ENCODE measurements at places on chromosomes 6 and 20.

DNA sequence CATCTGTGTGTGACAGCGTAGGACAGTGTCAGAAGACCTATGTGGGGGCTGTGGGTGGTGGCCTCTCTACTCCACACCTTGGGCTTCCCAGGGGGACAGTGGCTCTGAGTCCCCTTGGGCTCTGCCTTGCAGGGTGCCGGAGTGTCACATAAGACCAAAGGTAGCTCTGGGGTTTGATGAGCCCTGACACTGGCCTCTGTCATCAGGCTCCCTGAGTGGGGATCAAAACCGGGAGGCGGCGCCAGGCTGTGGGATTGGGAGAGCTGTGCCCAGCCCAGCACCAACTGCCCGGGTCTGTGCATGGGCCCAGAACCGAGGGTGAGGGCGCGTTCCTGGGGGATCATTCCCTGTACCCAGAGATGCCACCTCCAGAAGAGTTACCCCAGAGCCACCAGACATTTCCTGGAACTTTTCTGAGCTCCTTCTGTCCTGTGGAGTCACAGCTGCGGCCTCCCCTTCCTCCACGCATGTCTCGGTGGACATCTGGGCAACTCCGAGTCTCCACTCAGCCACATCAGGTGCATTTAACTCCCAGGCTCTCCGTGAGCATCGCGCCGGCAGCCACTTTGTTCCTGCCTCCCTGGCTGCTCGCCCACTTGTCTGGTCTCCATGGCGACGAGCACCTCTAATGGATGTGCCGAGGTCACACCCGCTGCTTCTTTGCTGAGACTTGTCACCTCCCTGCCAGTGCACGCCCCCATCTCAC is 94.7 kb downstream of the TMEM242 start:
- no peak overlapping the region for H3K27ac ChIP-seq
- H3K36me3 ChIP-seq, result no peaks in the 10 kb centered on the region
- no peaks in the 10 kb centered on the region for H3K4me1 ChIP-seq
- DNase-seq, result peak; percentile 87
- H3K27me3 ChIP-seq, result no peaks in the 10 kb centered on the region
- no peak overlapping the region for H3K4me3 ChIP-seq

- no peak overlapping the region for H3K4me3 ChIP-seq
- H3K36me3 ChIP-seq, result no peaks in the 10 kb centered on the region
- H3K27me3 ChIP-seq, result no peaks in the 10 kb centered on the region
- no peak overlapping the region for H3K27ac ChIP-seq
These were observed 71.9 kb upstream of the TOP1 start for GRCh38 chr20:40956542-40957264.

DNA sequence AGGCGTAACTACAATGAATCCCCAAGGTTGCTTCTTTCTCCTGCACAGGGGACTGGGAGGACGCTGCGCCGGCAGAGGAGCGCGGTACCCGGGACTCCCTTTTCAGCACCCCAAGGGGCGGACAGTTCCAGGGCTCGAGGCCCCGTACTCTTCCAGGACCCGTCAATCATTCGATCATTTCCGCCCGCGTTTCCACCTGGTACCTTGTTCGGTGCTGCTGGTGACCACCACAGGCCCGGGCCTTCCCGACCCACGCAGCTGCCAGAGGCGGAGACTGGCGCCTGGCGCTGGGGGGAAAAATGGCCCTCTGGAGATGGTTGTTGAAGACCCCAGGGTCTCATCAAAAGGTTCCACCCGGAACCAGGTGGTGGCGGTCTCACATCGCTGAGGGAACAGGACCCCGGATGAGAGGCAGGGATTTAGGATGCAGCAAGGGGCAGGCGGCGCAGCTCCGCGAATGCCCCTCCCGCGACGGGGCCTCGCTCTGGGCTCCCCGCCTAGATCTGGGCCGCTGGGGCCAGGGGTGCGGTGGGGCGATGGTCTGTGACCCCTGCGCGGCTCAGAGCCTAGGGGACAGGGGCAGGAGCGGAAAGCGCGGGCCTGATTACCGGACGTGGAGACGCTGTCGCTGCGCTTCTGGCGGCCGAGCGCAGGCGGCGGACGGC is 744 bp downstream of the VSX1 start:
- no peaks in the 10 kb centered on the region for H3K36me3 ChIP-seq
- H3K4me3 ChIP-seq, result no peak overlapping the region
- peak; percentile 64 for DNase-seq
- peaks cover 89% of the 10 kb centered on the region for H3K27me3 ChIP-seq

DNA sequence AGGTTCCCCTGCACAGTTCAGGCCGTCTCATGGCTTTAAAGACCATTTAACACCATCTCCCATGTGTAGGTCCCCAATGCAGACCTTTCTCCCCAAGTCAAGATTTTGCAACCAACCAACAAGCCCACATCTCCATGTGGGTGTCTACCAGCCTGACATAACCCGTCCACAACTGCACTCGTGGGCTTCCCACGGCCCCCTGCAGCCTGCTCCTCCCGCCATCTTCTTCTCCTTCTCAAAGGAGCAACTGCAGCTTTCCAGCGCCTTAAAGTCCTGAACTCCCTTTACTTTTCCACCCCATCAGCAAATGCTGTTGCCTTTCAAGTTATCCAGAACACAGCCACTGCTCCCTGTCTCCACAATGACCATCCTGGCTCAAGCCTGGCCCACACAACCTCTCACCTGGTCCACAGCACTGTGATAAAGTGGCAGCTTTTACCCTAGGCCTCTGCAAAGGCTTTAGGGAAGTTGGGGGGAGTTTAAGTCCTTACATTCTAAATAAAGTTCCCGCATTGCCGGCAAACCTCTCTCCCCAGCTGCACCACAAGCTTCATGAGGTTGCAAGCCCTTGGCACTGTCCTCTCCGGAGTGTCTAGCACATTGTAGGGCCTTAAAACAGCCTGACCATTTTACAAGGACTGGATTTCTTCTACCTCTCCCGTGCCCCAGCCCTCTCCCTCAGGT is 140.5 kb downstream of the PREX1 start:
- no peak overlapping the region for H3K4me3 ChIP-seq
- no peaks in the 10 kb centered on the region for H3K27me3 ChIP-seq
- H3K36me3 ChIP-seq, result no peaks in the 10 kb centered on the region
- peaks cover 50% of the 10 kb centered on the region for H3K4me1 ChIP-seq

DNA sequence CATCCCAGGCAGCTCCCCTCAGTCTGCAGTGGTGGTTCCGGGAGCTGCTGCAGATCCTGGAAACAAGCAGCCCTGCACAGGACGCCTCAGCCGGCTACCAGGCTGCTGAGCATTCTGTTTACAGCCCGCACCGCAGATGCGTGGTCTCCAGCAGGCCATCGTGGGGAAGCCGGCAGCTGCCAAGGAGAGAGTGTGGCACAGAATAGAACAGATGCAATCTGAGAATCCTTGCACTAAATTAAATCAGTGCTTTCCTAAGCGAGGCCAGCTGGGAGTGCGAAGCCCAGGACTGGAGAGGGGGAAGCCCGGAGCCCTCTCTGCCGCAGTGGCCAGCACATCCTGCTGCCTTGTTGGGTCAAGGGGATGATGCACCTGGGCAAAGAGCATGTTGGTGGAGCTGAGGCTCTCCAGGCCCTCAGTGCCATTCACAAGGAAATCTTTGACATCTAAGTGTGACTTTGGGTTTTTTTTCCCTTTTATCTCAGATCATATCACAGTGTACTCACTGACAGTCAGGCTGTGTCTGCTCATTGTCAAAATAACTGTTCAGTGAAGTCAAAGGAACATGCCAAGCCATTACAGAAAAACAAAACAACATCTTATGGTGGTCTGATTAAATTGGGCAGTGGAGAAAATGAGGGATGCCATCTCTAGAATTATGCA is 118.1 kb downstream of the SYNDIG1 start:
- H3K27me3 ChIP-seq, result no peaks in the 10 kb centered on the region
- no peaks in the 10 kb centered on the region for H3K36me3 ChIP-seq
- H3K4me1 ChIP-seq, result peaks cover 40% of the 10 kb centered on the region
- DNase-seq, result peak; percentile 86
- no peak overlapping the region for H3K27ac ChIP-seq
- H3K4me3 ChIP-seq, result no peak overlapping the region

Measured in SK-N-SH (cell line).